Mesendoderm (in vitro differentiated cells): ENCODE measurements at places on chromosomes 6 and 20.
A peak's percentile ranks its signal among the peaks of the same experiment; 100 is the strongest.

DNA sequence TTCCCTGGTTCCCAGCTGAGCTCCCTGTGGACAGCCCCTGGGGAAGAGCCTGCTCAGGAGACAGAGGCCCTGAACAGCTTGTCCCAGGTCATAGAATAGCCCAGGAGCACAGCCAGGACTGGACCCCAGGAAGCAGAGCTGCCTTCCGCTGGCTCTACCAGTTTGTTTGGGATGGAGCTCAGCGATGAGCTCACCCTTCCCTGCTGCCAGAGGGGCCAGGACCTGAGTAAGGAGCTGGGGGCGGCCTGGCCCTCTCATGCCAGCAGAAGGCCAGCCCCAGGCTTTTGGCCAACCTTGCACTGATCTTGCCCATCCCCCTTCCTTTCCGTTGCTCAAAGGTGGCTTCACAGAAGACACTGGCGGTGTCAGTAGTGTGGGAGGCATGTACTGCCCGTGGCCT, 17.5 kb downstream of the MMP24OS start:
- H3K36me3 ChIP-seq = no peaks in the 10 kb centered on the region
- H3K27me3 ChIP-seq = no peaks in the 10 kb centered on the region
- no peak for DNase-seq
- no peak overlapping the region for H3K27ac ChIP-seq
- peaks cover 7% of the 10 kb centered on the region for H3K4me1 ChIP-seq
- no peak overlapping the region for H3K4me3 ChIP-seq

DNA sequence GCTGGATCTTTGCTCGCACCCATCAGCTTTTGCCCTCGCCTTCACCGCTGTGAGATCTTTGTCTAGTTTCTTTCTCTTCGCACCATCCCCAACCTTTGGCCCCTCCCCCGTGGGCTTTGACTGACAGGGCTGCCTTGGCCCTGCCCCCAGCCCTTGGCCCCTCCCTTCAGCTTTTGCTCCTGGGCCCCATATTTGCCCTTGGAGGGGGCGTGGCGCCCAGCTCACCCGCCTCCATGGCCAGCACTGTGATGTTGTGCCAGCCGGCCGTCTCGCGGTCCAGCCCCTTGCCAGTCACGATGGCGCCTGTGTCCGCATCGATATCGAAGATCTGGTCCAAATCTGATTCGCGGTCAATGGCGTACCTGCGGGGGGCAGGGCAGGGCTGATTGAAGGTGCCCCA, 81.1 kb downstream of the CD40 start:
- H3K36me3 ChIP-seq = no peaks in the 10 kb centered on the region
- no peak overlapping the region for H3K27ac ChIP-seq

DNA sequence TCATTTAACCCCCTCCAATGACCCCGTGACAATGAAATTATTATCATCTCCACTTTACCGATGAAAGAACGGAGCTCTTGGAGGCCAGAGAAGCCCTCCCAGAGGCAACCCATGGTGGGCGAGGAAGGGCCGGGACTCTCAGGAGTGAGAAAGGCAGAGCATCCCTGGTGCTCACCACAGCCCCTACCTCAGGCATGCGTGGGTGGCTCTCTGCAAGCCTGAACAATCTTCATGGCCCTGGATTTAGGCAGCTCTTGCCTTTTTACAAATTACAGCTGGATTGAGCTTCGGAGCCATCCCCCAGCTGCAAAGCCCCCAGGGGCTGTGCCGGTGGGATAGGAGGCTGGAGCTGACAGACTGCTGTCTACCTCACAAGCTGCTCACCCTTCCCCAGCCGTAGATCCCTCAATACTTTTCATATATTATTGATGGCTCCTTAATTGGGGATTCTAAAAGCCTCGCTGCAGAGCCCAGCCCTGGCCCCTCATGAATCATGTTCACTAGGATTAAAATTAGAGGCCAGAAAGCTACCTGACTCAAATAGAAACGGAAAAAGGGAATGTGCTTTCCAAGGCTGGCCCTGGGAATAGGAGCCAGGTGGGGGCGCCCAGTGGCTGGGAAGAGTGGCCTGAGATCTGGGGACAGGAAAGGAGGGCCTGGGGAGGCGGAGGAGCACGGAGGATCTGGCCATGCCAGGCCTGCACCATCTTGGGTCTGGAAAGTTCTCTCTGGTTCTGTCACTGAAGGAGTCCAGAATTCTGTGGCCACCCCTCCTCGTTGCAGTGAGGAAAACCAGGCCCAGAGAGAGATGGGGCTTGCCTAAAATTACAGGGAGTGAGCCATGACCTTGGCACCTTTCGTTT, 29.1 kb downstream of the CPNE5 start:
- H3K27me3 ChIP-seq = no peaks in the 10 kb centered on the region
- no peak overlapping the region for H3K27ac ChIP-seq
- peak; percentile 58 for DNase-seq
- H3K36me3 ChIP-seq = no peaks in the 10 kb centered on the region
- H3K4me1 ChIP-seq = no peaks in the 10 kb centered on the region
- H3K4me3 ChIP-seq = no peak overlapping the region

DNA sequence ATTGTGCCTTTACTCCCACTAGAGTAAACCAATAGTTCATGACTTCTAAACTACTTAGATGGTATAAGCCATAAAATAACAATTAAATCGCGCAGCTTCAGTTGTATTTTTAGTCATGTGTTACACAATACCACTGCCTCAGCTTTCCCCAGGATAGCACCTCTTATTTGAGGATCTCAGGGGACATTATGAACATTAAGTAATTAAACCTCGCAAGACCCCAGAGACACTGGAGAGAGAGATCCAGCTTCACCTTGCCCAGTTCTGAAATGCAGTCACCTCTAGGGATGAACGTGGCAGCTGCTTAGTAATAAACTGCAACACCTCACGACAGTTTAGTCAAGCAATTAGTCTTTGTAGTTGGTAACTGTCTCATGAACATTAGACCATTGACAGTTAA, 87.1 kb downstream of the CFAP61 start:
- no peaks in the 10 kb centered on the region for H3K36me3 ChIP-seq
- no peak overlapping the region for H3K4me3 ChIP-seq
- H3K27ac ChIP-seq = no peak overlapping the region
- H3K27me3 ChIP-seq = no peaks in the 10 kb centered on the region

GRCh38 chr6:5771759-5772390, 234.8 kb downstream of the NRN1 start:
- H3K4me3 ChIP-seq = no peak overlapping the region
- no peaks in the 10 kb centered on the region for H3K27me3 ChIP-seq
- no peaks in the 10 kb centered on the region for H3K4me1 ChIP-seq
- no peak for DNase-seq
- no peak overlapping the region for H3K27ac ChIP-seq
- no peaks in the 10 kb centered on the region for H3K36me3 ChIP-seq

- H3K4me3 ChIP-seq = no peak overlapping the region
- DNase-seq = no peak
- H3K27ac ChIP-seq = no peak overlapping the region
- no peaks in the 10 kb centered on the region for H3K36me3 ChIP-seq
- no peaks in the 10 kb centered on the region for H3K4me1 ChIP-seq
Measured at GRCh38 chr6:153435787-153436186, 304.7 kb upstream of the RGS17 start.

DNA sequence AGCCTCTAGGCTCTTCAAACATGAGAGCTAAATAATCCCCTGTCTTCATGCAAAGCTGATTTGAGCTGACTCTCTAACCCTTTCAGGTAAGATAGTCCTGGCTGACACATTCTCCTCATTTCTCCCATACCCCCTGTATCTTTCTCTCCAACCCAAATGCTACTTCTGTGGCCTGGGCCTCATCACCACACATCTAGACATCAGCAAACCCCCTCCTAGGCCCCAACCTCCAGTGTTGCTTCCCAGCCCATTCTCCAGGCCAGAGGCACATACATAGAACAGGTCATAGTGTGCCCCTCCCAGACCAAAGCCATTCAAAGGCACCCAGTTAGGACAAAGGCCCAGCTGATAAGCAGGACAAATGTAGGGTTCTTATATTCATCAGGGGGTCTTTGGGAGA, 84.9 kb downstream of the ANKRD60 start:
- H3K4me3 ChIP-seq = no peak overlapping the region
- DNase-seq = no peak
- no peaks in the 10 kb centered on the region for H3K4me1 ChIP-seq
- H3K27ac ChIP-seq = no peak overlapping the region

DNA sequence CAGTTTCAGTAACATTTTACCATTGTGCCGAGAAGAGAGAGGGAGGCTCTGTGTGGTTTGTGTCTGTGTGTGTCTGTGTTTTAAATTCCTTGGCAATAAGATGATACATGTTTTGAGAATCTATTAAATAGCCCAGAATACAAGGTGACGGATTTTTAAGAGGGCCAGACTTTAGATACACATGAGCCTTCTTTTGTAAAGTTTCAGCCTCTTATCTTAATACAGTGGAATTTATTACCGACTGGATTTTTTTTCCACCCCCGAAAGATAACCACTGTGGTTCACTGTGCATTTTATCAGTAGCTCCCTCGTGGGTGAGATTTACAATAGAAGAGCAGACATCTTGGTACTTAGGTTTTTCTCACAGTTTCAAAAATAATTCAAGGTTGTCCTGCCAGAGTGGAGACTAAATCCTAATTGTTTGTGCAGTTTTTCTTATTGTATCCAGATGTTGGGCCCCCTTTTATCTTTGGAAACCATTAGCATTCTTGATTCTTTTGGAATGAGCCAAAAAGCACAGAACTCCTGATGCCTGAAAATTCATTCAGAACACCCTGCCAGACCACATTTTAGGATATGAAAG, 49.9 kb downstream of the STK4 start:
- no peak for DNase-seq
- no peaks in the 10 kb centered on the region for H3K36me3 ChIP-seq
- H3K27me3 ChIP-seq = no peaks in the 10 kb centered on the region
- peaks cover 5% of the 10 kb centered on the region for H3K4me1 ChIP-seq
- no peak overlapping the region for H3K27ac ChIP-seq

DNA sequence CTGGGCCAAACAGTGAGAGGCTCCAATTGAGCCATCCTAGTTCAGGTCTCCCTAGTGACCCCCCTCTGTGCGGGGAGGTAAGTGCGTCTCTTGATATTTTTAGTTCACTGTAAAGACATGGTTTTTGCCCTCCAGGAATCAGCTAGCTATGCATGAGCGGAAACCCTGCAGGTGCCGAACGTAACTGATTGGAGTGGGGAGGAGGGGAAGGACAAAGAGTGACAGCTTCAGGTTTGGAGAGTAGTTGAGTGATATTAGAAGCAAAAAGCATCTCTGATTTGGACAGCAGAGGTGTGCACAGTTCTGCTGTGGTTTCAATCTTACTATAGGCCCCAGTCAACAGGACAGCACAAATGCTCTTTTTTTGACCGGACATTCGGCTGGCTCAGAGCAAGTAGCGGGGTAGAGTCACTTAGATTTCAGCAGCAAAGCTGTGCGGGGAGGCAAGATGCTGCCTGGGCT, 31.8 kb downstream of the TBC1D7 start:
- no peak for DNase-seq
- no peak overlapping the region for H3K4me3 ChIP-seq
- no peaks in the 10 kb centered on the region for H3K4me1 ChIP-seq
- no peak overlapping the region for H3K27ac ChIP-seq
- H3K36me3 ChIP-seq = peaks cover 18% of the 10 kb centered on the region

DNA sequence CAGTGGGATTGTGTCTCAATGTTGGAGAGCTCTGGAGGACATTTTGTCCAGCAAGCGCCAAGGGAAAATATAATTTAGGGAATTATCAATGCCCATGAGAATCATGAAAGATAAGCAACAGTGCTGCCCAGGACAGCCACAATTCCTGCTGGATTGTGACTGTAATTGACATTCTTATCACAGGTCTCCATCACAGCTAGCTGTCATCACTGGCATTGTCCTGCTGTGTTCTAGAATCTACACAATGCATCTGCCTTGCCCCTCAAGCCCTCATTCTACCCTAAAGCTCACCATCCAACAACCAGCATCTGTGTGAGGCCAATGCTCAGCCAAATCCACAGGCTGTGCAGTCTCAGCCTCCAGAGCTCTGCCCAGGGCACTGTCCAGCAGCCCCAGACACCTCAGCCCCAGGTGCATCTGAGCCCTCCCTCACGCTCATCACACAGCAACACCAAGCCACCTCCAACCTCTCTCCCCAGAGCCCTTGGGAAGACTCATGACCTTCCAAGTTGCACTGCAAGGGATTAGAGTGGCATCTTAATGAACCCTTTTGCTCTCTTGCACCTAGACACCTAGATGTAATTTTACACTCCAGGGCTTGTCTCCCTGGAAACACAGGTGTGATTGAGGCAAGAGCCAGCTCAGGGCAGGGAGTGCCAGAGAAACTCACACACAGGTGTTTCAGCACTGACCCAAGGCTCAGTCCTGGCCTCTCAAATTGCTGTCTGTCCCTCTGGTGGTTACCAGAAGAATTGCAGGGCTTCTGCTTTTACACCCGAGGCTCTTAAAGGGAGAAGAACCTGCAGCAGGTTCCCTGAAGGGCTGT, 85.2 kb upstream of the PHACTR3 start:
- H3K27ac ChIP-seq = no peak overlapping the region
- H3K27me3 ChIP-seq = no peaks in the 10 kb centered on the region
- H3K4me3 ChIP-seq = no peak overlapping the region
- H3K36me3 ChIP-seq = no peaks in the 10 kb centered on the region

- H3K27ac ChIP-seq = no peak overlapping the region
- no peak for DNase-seq
- H3K27me3 ChIP-seq = no peaks in the 10 kb centered on the region
- H3K36me3 ChIP-seq = no peaks in the 10 kb centered on the region
Measured at GRCh38 chr6:14933183-14933544, 312.7 kb upstream of the JARID2 start.

DNA sequence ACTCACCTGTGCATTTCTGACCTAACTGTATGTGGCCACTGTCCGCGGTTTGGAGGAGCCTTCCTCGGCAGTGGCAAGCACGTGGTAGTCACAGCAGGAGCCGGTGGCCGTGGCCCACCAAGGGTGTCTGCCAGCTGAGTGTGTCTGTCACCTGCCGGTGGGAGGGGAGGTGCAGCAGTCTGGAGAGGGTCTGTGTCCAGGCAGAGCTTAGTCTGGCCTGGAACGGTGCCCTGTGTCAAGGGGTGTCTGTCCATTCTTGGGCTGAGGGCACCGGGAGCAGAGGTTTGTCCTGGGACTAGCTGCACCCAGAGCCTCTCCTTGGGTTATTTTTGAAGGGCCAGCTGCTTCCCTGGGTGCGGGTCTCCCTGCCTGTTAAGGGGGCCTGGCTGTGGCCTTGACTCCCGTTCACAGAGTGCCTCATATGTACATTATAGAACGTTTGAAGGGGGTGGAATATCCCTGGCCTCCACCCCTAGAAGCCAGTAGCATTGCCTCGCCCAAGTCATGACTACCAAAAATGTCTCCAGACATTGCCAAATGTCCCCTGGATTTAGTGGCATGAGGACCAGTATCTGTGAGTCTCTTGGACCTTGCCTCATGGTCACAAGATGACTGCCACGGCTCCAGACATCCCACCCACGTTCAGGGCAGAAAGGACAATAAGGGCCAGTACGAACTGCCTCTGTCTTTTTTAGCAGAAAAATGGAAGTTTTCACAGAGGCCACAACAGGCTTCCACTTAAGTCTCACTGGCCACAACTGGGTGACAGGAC, 5.2 kb downstream of the RBM38 start:
- no peak overlapping the region for H3K27ac ChIP-seq
- H3K27me3 ChIP-seq = no peaks in the 10 kb centered on the region
- peaks cover 3% of the 10 kb centered on the region for H3K4me1 ChIP-seq
- DNase-seq = no peak
- H3K36me3 ChIP-seq = peaks cover 12% of the 10 kb centered on the region
- no peak overlapping the region for H3K4me3 ChIP-seq

GRCh38 chr6:55456016-55456415, 123.0 kb downstream of the HMGCLL1 start:
- H3K36me3 ChIP-seq = no peaks in the 10 kb centered on the region
- H3K4me3 ChIP-seq = no peak overlapping the region
- H3K27me3 ChIP-seq = no peaks in the 10 kb centered on the region
- DNase-seq = no peak

- no peak overlapping the region for H3K27ac ChIP-seq
- no peaks in the 10 kb centered on the region for H3K4me1 ChIP-seq
- no peaks in the 10 kb centered on the region for H3K27me3 ChIP-seq
Measured at GRCh38 chr6:150881911-150882481, 16.5 kb downstream of the MTHFD1L start.
